ENCODE measurements at places on chromosomes 5 and 9.

DNA sequence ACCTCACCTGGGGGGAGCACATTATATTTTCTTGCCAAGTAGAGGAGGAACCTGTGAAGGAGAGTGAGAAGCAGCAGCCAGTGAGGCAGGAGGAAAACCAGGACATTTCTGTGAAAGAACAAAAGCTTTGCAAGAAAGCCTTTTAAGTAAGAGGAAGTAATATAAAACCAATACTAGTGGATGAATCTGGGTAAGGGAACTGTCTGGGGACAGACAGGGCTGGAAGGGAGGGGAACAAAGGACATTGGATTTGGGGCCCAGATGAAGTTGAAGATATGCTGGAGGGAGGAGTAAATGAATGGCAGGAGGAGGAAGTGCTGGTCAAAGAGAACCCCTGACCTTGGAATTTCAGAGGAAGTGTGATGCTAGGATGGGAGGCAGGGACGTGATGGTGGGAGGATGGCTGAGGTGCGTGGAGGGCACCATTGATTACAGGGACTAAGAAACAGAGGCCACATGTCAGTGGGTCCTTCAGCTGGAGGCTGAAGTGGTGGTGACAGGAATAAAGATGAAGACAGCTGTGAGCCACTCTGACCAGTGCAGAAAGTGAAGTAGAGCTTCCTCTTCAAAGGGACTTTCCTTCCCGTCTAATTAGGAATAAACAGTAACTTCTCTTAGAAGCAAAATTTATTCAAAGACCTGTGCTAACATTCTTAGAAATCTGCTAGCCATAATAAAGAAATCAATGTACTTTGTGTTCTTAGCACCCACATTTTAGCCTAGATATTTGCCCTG lies 43.5 kb upstream of the FABP6 start:
- no peak for DNase-seq

DNA sequence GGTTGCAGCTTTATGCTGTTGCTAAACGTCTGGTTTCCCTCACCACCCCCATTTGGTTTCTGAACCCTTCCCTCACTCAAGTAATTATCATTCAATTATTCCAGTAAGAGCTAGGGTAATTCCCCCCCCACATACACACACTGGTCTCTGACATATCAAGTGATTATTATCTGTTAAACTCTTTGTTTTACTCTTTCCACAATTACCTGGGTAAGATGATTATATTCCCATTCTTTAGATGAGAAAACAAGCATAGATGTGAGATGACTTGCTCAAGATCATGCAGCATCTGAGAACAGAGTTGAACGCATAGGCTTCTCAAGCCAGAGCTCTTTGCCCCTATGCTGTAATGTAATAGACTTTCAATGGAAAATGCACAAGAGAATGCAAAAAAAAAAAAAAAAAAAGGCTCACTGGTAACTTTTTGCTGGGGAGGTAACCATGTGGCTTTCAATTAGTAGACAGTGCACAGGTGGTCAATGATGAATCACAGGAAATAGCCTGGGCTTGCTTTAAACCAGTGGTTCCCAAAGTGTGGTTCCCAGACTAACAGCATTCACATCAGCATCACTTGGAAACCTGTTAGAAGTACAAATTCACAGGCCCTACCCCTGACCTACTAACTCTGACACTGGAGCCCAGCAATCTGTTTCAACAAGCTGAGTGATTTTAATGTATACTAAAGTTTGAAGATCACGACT lies 87.6 kb downstream of the PIK3R1 start:
- peak; percentile 78 for DNase-seq

GRCh38 chr9:7103367-7103766 lies 345.6 kb downstream of the KDM4C start:
- DNase-seq, result no peak

- peak; percentile 22 for DNase-seq
These were observed 24.9 kb downstream of the SNX24 start for GRCh38 chr5:122870219-122870856.

DNA sequence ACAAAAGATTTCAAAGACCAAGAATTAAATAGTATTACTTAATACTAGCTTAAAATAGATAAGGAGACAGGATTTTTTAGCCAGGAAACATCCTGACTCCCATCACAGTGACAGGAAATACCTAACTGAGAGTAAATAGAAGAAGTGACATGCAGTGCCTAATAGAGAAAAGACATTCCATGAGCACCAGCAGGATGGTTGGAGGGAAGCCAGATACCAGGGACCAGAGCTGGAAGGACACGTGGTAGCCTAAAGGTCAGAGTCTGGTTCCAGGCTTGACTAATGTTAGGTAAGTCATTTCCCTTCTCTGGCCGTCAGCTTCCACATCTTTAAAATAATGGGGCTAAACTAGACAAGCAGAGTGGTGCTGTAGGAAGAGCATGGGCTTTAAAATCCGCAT lies 41.6 kb downstream of the CDK5RAP2 start:
- peak; percentile 34 for DNase-seq

Data from A172 (cell line).